Activated T-helper 1 cell treated with anti-CD3 and anti-CD28 coated beads, Interleukin-12 subunit alpha, Interleukin-12 subunit beta, Interleukin-2, Interleukin-4 antibody, amounts not matched to agents 30 ng/mL and 10 ng/mL and 1 ng/mL, durations not matched to agents 14 hours and 24 hours and 36 hours (primary cell): ENCODE measurements at places on chromosomes 12 and 14.

DNA sequence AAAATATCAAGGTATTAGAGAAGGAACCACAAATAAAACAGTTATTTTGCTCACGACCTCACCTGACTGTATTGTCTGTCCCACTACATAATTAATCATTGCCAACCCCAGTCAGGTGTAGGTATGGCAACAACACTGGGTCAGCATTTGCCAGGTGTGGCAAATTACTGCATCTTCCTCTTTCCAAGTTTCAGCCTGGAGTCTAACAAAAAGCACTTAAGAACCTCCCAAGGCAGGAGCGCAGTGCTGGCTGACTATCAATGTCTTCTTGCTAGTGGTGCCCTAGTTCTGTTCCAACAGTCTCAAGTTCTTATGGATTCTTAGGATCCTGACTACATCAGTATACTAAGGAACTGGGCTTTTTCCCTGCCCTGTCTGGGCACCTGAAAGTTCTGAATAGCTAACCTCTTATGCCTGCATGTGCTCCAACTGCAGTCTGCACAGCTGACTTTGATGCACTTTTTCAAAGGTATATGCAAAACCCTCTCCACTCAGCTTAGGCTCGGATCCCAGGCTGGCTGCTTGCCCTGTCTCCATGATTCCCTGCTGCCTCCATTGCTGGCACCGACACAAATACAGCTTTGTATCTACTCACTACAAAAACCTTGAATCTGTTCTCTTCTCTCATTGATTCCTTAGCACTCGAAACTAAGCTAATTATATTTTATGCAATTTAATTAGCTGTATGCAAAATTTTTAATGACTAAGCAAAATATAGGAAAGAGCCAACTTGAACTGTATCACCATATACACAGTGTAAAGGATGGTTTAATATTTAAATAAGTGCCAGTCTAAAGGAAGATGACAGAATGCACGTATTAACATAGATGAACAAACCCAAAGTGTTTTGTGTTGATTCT, 113.3 kb downstream of the PRKD1 start:
- H3K27me3 ChIP-seq = no peaks in the 10 kb centered on the region
- no peaks in the 10 kb centered on the region for H3K36me3 ChIP-seq
- H3K4me1 ChIP-seq = no peaks in the 10 kb centered on the region
- no peak overlapping the region for H3K4me3 ChIP-seq

DNA sequence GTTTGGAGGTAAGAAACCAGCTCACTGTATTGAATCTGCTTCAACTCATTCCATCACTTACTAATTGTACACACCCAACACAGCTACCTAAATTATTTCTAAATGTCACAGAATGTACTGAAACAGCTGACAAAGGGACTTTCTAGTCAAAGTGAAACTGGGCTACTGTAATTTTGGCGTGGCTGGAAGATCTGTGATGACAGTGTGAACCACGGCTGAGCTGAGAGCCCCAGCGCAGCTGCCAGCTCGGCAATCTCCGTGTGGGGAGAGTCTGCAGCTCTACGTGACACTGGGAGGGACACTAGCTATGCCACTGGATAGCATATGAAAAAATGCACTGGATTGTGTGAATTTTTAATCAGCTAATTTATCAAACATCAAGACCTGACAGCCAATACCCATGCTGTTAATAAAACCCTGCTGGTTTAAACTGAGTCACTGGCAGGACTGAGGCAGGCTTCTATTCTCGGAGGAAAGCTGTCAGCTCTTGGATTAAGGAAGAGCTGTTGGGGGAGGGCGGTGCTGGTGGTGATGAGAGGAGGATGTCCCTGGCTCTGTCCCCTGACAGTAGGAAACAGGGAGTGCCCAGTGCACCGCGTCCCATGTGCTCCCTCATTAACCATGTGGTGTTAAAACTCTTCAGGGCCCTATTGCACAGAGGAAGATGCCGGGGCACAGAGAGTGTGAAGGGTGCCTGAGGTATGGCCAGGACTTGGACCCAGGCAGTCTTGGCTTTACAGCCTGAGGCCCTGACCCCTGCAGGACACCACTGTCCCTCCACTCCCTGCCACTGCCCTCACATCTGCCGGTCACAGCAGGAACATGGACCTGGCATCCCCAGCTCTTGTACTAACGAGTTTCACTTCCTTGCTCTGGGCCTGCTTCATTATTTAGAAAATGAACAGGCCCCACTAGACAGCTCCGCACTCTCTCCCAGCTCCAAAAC, 13.3 kb downstream of the SLC15A4 start:
- peak overlapping the region; percentile 45 for H3K4me3 ChIP-seq
- peak; percentile 48 for DNase-seq
- H3K4me1 ChIP-seq = peaks cover 46% of the 10 kb centered on the region

- no peak overlapping the region for H3K27ac ChIP-seq
- H3K4me3 ChIP-seq = no peak overlapping the region
- no peaks in the 10 kb centered on the region for H3K27me3 ChIP-seq
- no peaks in the 10 kb centered on the region for H3K36me3 ChIP-seq
Measured at GRCh38 chr12:34333337-34333736, 311.0 kb downstream of the ALG10 start.

- no peak overlapping the region for H3K27ac ChIP-seq
- H3K4me1 ChIP-seq = no peaks in the 10 kb centered on the region
- no peak overlapping the region for H3K4me3 ChIP-seq
- H3K27me3 ChIP-seq = no peaks in the 10 kb centered on the region
- no peaks in the 10 kb centered on the region for H3K36me3 ChIP-seq
Measured at GRCh38 chr12:90826036-90826435, 128.9 kb downstream of the CCER1 start.

- DNase-seq = no peak
- no peak overlapping the region for H3K27ac ChIP-seq
- H3K27me3 ChIP-seq = no peaks in the 10 kb centered on the region
- no peak overlapping the region for H3K4me3 ChIP-seq
Measured at GRCh38 chr14:95818581-95818980, 58.1 kb upstream of the TUNAR start.

- H3K27ac ChIP-seq = no peak overlapping the region
- H3K4me3 ChIP-seq = no peak overlapping the region
- no peaks in the 10 kb centered on the region for H3K4me1 ChIP-seq
- no peaks in the 10 kb centered on the region for H3K36me3 ChIP-seq
Measured at GRCh38 chr12:21599143-21599999, 5.3 kb downstream of the GYS2 start.

- H3K36me3 ChIP-seq = no peaks in the 10 kb centered on the region
- DNase-seq = no peak
- H3K4me1 ChIP-seq = peaks cover 10% of the 10 kb centered on the region
- H3K27ac ChIP-seq = no peak overlapping the region
Measured at GRCh38 chr14:105330491-105330895, 15.9 kb downstream of the PACS2 start.
